NCI-H187 (cell line): ENCODE measurements at places on chromosomes 1 and 21.
A peak's percentile ranks its signal among the peaks of the same experiment; 100 is the strongest.

DNA sequence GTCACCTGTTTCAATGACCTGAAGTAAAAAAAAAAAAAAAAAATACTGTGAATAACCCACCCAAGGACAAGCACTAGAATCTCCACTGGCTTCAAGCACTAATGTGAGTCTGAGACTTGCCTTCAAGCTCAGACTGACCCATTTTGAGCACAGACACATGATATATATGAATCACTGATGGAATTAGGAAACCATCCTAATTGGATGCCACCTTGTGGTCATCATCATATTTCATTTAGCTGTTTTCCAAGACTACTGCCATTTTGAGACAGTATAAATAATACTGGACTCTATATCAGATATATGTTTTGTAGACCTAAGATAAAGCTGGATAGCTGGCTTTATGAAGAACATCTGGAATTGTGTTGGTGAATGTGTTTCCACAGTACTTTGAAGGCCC is 1232.0 kb downstream of the KCNT2 start:
- no peak for DNase-seq

- peak; percentile 56 for DNase-seq
Observed at GRCh38 chr1:3942416-3943122, 42.5 kb upstream of the C1orf174 start.

DNA sequence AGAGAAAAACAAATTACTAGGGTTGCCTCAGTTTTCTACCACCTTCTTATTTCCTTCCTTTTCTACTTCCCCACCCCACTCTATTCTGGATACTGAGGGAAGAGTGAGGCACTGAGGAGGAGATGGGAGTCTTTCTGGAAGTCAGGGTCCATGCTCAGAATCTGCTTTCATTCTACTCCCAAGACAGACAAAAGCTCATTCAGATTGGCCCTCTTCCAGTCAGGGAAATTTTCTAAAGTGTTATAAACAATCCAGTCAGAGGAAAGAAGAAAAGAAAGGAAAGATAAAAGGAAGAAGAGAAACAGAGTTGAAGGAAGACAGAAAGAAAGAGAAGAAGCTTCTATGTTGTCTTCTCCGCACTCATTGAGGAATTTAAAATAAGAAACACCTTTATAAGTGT is 228.6 kb downstream of the COP1 start:
- no peak for DNase-seq

DNA sequence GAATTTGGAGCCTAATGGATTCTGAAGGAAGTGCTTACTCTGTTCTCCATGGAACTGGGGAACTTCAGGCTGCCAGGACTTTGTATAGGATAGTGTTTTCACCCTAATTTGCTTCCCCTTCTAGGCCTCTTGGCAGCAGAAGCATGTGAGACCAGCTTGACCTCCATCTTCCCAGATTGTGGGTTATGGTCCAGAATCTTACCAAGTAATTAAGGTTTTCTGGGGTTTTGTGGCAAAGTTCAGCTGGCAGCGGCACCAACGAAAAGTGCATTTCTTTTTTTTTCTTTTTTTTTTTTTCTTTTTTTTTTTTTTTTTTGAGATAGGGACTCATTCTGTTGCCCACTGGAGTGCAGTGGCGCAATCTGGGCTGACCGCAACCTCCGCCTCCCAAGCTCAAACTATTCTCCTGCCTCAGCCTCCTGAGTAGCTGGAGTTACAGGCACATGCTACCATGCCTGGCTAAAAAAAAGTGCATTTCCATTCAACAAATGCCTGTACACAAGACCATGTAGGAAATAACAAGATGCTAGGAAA is 3.4 kb upstream of the BMP8A start:
- DNase-seq = no peak

DNA sequence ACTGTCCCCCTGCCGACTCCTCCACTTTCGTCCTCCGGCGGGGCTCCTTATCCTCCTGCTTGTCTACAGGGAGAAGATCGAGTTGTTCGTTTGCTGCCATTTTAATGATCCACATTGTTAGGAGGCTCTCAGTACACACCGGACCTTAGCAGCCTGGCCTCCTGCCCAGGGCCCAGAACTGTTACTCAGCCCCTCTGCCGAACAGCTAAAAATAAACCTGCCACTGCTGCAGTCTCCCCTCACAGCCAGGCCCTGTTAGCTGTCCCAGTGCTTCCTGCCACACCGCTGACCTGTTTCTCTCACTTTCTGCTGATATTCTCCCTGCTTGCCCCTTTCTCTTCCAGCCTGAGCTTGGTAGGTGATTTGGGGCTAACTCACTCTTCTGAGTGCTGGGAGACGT is 8.3 kb downstream of the MAPKAPK2 start:
- DNase-seq = no peak

DNA sequence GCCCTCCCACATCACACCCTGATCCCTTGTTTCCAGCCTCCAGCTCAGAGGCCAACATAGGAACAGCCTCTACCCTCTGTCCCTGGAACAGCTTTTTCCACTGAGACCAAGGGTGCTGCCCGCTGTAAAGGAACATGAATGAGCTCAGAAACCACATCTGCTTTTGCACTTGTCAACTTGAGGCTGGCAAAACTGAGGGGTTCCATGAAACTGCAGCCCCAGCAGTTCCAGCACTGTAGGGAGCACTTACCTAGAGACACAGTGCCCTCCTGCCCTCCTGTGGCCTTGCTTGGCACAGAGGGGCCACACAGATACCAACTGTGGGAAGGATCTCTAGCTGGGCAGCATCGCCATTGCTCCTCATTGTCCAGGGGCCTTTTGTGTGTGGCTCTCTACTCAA is 51.7 kb downstream of the ITPKB start:
- DNase-seq = no peak

DNA sequence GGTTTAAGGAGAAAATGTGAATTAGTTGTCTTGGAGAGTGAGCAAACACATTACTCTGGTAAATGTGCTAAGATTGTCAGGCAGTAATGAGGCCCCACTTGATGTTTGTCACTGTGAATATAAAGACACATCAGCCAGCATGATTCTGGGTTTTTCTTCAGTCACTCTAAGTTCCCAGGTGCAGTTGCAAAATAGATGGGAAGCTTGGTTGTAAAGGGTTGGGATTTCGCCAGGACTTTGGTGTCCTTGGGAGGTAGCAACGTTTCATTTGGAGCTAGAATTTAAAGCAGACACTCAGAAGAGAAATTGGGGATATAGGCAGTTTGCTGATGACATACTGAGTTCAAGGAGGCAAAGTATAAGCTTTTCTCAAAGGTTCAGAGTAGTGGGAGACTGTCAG is 154.3 kb downstream of the MAST2 start:
- DNase-seq = no peak

DNA sequence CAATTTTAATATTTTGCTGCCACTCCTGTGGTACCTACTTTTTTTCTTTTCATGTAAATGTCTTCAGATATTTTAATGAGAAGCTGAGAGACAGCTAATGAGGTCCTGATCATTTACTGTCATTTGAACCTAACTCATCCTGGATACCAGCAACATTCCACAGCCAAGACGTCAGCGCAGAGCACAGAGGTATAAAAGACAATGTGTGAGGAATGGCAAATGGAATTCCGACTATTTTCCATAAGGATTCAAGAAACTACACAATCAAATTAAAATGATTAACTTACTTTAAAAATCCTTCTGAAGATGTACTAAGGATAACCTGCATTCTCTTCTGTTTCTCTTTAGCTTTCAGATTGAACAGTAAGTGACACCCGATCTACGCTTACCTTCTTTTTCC is 38.8 kb downstream of the HEATR1 start:
- no peak for DNase-seq

DNA sequence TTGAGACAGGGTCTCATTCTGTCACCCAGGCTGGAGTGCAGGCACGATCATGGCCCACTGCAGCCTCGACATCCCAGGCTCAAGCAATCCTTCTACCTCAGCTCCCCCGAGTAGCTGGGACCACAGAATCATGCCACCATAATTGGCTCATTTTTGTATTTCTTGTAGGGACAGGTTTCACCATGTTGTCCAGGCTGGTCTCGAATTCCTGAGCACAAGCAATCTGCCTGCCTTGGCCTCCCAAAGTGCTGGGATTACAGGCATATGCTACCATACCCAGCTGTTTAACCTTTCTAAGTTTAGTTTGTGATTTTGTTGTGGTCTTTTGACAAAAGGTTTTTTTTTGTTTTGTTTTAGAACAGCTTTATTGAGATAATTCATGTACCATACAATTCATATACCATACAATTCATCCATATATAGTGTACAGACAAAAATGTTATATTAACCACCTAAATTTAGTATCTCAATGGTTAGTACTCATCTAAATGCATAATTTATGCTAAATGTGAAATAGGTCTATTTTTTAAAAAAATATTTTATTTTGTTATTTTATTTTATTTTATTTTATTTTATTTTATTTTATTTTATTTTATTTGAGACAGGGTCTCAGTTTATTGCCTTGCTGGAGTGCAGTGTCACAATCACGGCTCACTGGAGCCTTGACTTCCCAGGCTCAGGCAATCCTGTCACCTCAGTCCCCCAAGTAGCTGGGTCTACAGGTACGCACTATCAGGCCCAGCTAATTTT is 8.9 kb downstream of the ZMPSTE24 start:
- DNase-seq = no peak

DNA sequence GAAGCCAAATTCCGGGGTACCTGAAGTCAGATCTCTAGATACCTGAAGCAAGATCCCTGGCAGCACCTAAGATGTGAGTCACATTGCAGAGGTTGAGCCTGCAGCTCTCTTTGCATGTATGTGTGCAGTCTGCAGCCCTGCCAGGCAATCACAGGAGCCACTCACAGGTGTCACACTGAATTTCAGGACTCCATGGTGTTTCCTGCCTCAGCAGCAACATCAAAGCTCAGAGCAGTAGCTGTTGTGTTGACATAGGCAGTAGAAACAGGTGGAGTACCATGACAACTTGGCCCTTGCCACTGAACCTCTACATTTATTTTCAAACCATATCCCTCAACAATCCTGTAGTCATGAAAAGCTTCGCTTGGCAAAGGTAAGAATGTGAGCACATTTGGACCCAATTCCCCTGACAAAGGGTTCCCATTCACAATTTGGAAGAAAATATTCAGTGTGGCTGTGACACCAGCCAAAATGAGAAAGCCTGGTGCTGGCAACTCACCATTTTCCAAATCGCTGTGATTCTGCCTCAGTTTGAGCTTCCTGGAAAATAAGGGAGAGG is 419.8 kb upstream of the NFIA start:
- no peak for DNase-seq

GRCh38 chr1:203590603-203591002 is 36.0 kb upstream of the ATP2B4 start:
- DNase-seq = no peak

DNA sequence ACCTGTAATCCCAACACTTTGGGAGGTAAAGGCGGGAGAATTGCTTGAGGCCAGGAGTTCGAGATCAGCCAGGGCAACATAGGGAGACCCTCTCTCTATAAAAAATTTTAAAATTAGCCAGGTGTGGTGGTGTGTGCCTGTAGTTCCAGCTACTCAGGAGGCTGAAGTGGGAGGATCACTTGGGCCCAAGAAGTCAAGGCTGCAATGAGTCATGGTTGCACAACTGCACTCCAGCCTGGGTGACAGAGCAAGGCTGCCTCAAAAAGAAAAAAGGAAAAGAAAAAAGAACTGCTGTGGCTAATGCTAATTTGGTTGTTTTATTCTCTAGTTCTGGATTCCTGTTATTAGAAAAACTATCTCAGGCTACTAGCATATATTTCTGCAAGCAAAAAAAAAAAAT is 29.8 kb downstream of the DBT start:
- DNase-seq = no peak

DNA sequence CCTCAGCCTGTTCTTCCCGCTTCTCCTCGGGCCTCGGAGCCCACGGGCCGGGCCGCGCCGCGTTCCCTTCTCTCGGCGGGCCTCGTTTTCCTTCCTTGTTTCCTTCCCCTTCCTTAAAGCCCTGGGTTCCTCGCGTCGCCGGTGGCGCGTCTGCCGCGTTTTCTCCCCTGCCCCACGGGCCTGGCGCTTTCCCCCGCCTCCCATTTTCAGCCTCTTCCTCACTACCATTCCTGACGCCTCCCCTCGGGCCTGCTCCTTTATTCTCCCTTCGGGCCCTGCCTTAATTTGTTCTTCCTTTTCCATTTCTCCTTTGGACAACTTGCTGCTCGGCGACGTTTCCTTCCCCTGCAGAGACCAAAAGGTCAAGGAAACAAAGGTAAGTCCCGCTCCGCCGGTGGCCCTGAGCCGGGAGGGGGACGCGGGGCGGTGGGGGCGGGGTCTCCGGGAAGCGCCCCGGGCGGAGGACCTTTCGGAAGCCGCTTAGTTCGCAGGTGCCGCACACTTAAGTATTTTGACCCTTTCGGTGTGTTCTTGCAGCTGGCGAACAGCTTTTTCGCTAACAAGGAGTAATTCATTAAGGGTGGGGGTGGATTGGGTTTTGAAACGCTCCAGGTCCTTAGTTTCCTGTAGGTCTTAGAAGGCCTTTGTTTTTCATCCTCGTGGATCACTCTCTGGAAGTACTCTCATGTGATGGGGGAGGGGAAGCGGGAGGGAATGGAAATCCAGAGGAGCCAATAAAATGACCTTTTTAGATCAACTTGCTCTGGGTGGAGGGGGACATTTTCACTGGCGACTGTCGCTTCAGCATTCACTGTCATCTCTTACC is 780 bp downstream of the YTHDF2 start:
- peak; percentile 11 for DNase-seq

DNA sequence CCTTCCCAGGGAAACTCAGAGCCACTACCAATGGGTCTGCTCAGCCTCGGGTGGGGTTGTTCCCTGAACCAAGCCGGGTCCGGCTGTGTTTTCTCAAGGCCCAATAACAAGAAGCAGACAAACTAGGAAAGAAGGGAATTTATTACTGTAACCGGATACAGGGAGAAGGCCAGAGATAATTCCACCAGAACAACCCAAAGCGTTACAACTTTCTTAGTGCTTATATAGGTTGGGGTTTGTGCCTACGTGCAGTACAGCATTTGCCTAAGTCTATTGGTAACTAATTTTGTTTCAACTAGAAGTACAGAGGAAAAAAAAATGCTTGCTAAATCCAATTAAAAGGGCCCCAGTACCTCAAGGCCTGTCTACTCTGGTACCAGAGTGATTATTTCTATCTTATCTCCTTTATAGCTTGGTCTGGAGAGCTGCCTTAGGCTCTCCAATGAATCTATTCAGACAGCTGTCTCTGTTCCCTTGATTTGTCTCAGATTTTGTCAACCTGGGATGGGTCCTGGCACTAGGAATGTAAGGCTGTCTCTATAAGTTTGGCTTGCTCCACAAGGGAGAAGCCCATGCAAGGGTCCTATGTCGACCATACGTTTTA is 57.3 kb upstream of the CCDC190 start:
- no peak for DNase-seq
